Fibroblast of skin of scalp (primary cell): ENCODE measurements at places on chromosomes 3 and 15.

- peak; percentile 42 for DNase-seq
Observed at GRCh38 chr3:47985381-47985780, 30.8 kb downstream of the MAP4 start.

- peak; percentile 46 for DNase-seq
Observed at GRCh38 chr3:99409961-99410360, 228.4 kb upstream of the COL8A1 start.

DNA sequence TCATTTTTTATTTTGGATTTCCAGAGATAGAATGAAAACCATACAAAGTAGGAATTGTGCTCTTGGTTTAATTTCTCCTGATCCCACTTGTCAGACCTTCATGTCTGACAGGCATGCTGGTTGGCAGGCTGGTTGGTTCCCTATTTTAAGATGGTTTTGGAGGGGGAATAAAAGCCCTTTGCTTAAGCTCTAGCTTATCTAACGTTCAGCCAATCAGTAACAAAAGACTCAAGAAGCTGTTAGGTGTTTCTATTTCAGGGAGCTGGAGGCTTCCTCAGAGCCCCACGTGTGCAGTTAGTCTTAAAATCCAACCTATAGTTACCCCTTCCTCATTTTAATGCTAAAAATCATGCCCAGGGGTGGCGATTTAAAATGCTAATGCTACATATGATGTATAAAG lies 40.5 kb upstream of the XIRP1 start:
- no peak for DNase-seq

DNA sequence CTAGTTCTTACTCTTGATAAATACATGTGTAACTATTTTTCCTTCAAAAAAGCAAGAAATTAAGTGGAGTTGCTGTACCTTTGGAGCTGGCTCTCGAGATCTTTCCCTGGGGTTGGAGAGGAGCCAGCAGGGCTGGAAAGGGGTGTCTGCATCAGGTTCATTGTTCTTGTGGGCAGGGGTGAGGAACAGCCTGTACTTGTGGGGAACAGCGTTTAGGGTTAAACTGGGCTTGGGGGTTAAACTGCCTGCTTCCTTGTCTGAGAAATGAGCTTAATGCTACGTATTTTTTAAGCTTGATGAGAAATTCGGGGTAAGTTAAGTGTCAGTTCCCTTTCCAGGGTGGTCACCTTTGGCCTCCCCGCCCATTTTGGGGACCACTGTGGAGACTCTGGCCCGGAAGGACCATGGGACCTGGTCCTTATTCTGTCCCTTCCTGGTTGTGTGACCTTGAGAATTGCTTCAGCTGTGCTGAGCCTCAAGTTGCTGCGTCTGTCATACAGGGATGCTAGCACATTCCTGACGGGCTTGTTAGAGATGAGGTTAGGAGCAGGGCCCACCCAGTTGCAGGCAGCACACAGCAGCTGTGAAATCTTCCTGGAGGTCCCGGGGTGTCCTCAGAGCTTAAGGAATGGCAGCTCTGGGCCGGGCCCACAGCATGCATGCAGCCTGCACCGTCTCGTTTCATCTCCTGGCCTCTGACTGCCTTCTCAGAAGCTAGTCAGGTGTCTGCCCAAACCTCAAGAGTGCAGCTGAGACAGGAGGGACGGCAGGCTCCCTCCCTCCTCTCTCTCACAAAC lies 11.6 kb downstream of the H1-8 start:
- DNase-seq, result peak; percentile 60

GRCh38 chr3:172808969-172809546 lies 58.5 kb downstream of the ECT2 start:
- peak; percentile 54 for DNase-seq

DNA sequence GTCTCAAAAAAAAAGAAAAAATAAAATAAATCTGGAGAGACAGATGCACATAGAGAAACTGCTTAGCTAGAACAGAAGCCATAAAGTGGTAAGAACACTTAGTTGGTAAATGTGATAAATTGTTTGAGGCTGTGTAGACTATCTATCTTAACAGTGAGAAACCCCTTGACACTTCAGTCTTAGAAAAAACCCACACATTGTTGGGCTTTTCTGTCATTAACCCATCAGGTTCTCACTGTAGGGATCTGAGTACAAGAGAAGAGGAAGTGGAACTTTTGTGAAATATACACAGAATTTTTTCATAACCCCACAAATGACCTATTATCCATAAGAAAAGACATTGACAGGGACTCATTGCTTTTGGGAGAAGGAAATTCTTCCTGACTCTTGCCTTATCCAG lies 24.4 kb downstream of the TP63 start:
- no peak for DNase-seq

- no peak for DNase-seq
Observed at GRCh38 chr3:39542588-39542988, 75.1 kb downstream of the MOBP start.

GRCh38 chr3:194089357-194090177 lies 46.4 kb upstream of the HES1 start:
- peak; percentile 100 for DNase-seq

- peak; percentile 48 for DNase-seq
Observed at GRCh38 chr3:76405196-76405595, 619.8 kb upstream of the ZNF717 start.

GRCh38 chr3:149625795-149626194 lies 32.0 kb downstream of the WWTR1 start:
- DNase-seq, result peak; percentile 19

DNA sequence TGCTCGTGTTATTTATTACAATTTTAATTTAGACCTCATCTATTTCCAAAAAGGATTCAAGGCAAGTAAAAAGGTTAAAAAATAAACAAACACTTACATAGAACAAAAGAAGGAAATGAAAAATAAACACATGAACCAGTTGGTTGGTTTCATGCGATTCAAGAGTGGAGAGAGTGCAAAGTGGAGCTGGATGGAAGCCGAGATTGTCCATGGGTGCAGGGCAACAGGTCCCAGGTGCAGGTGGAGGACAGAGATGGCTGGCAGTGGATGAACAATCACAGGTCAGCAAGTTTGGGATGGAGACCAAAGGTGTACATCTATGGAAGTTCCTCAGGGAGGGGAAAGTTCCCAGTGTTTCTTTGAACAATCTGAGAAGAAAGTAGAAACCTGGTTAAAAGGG lies 11.6 kb upstream of the SEMA5B start:
- DNase-seq, result no peak

GRCh38 chr3:25567388-25567787 lies 97.3 kb downstream of the TOP2B start:
- DNase-seq, result peak; percentile 84

GRCh38 chr15:25136119-25136518 lies 181.3 kb downstream of the SNRPN start:
- no peak for DNase-seq

- no peak for DNase-seq
Observed at GRCh38 chr15:50057196-50057595, 61.8 kb downstream of the ATP8B4 start.

DNA sequence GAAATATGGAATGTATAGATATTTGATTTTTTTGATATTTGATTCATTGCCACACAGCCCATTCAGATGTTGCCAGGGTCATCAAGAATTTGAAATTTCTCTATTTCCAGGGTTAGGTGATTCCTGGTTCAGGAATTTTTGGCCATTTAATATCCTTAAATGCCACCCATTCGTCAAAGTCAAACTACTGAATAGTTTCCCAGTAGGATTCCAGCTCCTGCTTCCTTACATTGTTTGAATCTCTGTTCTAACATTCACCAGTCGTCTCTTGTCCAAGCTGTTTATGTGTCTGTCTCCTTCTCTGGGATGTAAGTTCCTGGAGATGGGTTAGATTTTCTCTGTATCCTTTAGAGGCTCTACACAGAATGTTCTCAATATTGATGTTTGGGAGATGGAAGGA lies 124.9 kb upstream of the TLE3 start:
- peak; percentile 18 for DNase-seq

GRCh38 chr15:36361351-36361870 lies 218.0 kb upstream of the CDIN1 start:
- peak; percentile 68 for DNase-seq

DNA sequence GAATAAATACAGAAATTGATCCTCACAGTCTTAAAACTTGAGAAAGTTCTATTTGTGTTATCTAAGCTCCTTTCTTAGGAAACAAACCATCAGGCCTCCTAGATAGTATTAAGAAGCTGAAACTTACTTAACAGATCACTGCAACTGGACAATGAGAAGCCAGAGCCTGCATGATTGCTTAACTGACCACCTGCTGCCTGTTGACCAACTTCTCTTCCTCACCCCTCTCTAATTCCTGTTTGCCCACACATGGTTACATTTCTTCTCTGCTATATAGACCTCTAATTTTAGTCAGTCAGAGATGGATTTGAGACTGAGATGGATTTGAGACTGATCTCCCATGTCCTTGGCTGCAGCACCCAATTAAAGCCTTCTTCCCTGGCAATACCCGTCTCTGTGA lies 13.5 kb downstream of the CCPG1 start:
- no peak for DNase-seq

DNA sequence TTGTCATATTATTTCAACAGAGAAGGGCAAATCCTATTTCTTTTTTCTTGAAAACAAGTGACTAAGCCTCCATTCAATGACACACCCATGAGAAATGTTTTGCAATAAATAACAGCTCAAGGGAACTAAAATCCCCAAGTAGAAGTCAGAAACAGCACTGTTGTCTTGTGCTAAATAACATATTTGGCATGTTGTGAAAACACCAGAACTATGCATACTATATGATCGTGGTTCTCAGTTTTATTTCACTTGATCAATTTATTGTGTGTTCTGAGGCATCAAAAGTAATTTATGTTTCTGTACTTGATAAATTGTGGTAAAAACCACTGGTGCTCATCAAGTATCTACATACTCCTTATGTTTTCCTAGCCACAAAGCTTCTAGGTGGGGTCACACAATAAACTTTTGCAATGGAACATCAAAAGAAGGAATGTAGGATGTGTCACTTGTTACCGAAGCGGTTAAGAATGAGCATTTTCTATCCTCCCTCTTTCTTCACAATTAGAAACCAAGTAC lies 691.7 kb upstream of the CBLB start:
- DNase-seq, result peak; percentile 69

DNA sequence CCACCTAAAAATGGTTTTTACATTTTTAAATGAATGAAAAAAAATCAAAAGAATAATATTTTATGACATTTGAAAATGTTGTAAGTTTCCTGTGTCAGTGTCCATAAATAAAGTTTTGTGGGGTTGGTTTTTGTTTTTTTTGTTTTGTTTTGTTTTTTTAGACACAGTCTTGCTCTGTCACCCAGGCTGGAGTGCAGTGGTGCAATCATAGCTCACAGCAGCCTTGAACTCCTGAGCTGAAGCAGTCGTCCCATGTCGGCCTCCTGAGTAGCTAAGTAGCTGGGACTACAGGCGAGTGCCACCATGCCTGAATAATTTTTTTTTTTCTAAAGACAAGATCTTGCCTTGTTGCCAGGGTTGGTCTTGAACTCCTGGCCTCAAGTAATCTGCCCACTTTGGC lies 2.8 kb upstream of the GLB1 start:
- no peak for DNase-seq

DNA sequence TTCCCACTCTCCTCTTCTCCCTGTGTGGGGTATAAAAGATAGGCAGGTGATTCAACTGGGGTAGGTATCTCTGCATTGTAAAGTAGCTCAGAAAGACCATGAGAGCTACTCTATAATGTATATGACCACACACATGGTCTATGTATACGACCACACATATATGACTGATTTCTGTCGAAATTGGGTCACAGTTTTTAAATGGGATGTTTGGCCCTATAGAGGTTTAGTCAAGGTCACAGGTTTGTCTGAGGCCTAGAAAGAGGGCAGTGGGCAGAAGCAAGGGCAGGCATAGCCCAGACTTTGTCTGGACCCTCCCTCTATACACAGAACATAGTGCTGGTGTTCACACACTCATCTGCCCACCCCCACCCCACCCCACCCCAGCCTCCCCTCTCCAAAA lies 4.4 kb downstream of the LAMP3 start:
- no peak for DNase-seq

- DNase-seq, result peak; percentile 23
Observed at GRCh38 chr3:155492841-155493240, 199.4 kb upstream of the STRIT1 start.

GRCh38 chr3:160065282-160065681 lies 76.6 kb downstream of the IL12A start:
- DNase-seq, result no peak

- no peak for DNase-seq
Observed at GRCh38 chr15:70521576-70522322, 241.6 kb downstream of the UACA start.

GRCh38 chr3:54660714-54661132 lies 267.1 kb downstream of the LRTM1 start:
- peak; percentile 74 for DNase-seq

- DNase-seq, result peak; percentile 71
Observed at GRCh38 chr15:32743411-32744140, 25.8 kb downstream of the GREM1 start.

DNA sequence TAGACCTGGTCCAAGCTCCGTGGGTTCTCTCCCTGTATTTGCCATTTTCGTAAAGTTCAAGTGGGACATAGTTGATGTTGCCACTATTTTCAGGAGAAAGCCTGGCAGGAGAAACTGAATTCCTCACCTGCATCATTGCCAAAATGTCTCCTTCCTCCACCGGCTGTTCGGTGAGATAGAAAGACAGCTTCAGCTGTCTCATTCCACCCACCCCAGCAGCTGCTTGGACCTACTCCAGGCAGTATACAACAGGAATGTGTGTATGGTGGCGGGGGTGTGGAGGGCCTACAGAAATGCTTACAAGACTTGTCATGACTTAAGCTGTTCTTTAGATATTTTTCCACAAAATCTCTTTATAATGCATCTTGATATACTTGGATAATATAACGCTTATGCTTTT lies 132.7 kb upstream of the RAP2B start:
- peak; percentile 87 for DNase-seq

DNA sequence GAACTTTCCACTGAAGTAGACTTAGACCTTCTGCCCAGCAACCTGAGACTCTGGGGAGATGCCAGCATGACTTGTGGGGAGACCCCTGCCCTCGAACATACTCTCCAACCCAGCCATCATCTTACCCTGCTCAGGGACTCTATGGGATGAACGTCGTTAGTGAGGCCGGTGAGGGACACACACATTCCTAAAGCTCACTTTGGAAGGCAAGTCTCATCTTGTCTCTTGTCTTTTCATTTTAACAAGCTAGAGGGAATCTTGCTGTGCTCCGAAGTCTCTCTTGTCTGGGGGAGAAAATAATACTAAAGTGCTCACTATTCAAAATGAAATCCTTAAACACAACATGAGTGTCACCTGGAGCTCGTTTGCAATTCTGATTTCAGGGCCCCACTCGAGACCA lies 239.5 kb upstream of the HES1 start:
- DNase-seq, result no peak
